Head of caudate nucleus (tissue), 42 donors: ENCODE measurements at places on chromosomes 5 and 9.

GRCh38 chr5:151254556-151254955, 1.6 kb downstream of the GM2A start:
- DNase-seq, result no peak

- peak; percentile 87 for DNase-seq
Observed at GRCh38 chr5:36683821-36684434, 77.5 kb downstream of the SLC1A3 start.

GRCh38 chr5:40074826-40075225, 604.9 kb upstream of the PTGER4 start:
- DNase-seq, result no peak

- DNase-seq, result no peak
Observed at GRCh38 chr5:92468295-92468694, 1085.2 kb upstream of the ARRDC3 start.

- DNase-seq, result no peak
Observed at GRCh38 chr5:84260939-84261338, 123.7 kb downstream of the EDIL3 start.
